ENCODE measurements at places on chromosomes 11 and 22.

- DNase-seq = peak; percentile 68
These were observed 73.6 kb upstream of the NARS2 start for GRCh38 chr11:78647986-78648875.

DNA sequence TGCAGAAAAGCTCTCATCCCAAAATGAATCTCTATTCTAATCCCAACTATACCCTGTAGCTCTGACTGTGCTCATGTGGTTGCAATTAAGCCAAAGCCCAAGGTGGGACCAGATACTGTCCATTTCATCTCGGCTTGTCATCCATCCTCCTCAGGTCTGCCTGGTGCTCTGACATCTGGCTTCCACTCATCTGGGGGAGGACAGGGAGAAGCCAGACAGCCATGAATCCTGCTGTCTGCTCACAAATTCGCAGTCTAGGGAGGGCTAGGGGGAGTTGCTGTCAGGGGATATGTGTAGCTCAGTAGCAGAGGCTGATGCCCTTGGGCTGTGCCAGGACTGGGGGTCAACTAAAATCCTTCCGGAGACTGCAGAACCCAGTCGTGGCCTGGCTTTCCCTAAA, 167.1 kb downstream of the ETS1 start:
- DNase-seq = peak; percentile 80

- no peak for DNase-seq
These were observed 17.5 kb upstream of the SLC25A1 start for GRCh38 chr22:19195796-19196731.

DNA sequence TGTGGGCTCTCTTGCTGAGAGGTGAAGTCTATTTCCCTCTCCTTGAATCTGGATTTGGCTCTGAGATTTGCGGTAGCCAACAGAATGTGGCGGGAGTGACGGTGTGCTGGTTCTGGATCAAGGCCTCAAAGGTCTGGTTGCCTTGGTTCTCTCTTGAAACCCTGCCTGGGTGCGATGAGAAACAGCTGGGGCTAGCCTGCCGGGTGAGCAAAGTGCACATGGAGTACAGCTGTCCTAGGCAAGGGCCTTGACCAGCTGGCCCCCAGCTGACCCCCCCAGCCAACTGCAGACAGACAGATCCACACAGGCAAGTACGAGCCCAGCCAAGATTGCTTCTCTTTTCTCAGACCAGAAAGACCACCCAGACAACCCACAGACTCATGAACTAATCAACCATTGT, 10.8 kb downstream of the SUN2 start:
- no peak for DNase-seq

DNA sequence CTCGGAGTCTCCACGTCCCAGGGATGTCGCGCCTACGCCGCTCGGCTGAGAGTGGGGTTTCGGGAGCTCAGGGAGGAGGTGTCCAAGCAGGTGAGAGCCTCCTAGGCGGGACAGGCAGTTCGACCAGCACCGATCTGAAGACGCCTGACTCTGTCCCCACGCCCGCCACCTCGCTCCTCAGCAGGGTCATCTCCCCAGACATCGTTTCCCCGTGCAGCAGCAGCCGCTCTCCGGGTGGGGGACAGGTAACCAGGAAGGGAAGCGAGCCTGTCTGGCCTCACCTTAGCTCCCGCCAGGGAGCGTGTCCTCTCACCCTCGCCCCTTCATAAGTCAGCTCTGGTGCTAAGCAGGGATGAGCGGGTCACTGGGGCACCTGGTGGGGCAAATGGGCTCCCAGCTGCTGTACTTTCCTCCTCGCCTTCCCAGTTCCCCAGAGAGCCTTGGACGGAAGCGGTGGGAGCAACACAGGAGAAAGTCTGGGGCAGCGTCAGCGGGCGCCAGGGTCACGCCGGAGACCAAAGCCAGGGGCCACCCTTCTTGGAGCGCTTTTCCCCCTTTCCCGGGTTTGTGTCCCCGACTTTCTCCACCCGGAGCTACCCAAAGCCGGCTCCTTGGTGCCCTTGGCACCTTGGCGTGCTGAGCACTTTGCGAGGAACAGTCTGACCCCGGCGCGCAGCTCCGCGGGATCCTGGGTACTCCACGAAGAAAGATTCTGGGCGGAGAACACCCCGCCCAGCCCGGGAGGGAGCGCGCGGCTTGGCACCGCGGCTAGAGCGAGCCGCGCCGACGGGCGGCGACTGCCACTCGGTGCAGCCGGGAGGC, 1.6 kb downstream of the SPON1 start:
- DNase-seq = peak; percentile 70

DNA sequence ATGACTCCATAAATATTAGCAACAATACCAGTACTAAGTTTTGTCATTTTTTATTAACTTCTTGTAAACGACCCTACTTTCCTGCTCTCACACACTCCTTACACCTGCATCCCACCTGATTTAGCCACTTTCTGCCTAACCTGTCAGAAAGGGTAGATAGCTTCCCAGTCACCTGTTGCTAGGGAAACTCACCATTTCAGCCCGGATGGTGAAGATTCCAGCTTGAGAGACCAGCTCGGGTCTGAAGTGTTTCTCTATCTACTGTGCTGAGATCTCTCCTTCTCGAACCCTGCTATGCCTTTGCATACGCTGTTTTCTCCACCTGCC, at the start of gene PARVG:
PARVG (plus strand) TSS at position 220 of the 327 bp plus-strand sequence. CDS start 2,405 bp downstream, outside the sequence.
- DNase-seq = no peak

- peak; percentile 74 for DNase-seq
These were observed 104.5 kb upstream of the RAG2 start for GRCh38 chr11:36702330-36703054.

GRCh38 chr11:12653729-12654128, 20.5 kb upstream of the TEAD1 start:
- peak; percentile 75 for DNase-seq

DNA sequence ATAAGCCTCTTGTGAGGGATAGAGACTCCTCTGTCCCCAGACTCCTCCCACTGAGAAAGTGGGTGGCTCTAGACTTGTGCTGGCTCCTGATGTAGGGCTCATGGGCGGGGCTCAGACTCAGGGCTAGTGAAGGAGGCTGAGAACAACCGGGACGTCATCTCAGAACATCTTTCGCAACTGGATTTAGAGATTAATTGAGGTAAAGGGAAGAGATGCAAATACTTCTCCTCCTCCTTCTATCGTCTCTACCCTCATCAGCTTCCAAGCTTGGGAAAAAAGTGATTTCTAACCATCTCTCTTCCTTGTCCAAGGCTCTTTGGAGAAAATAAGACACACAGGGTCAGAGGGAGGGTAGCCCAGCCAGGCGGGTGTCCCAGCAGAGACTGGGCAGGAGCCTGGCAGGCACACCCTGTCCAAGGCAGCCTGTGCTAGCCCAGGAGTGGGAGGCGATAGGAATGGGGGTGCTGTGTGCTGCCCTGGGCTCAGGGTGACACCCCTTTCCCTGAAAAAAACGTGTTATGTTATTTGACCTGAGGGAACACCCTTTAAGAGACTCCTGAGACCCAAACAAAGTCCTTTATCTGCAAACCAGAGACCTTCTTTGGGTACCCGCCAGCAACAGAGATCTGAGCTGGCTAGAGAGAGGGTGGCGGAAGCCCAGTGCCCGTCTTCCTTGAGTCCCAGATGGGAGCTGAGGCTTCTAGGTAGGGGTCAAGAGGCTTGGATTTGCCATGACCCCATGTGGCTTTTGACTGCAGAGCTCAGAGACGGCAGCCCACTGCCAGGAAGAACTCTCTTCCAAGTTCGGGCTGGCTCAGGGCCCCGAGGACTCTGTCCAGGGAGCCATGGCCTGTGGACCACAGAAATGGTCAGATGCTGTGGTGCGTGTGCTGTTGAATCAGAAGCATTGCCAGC, 160.9 kb downstream of the ADAMTS15 start:
- no peak for DNase-seq

- peak; percentile 65 for DNase-seq
These were observed 11.0 kb upstream of the SLC5A4 start for GRCh38 chr22:32265882-32266767.
